Stimulated activated CD4-positive, alpha-beta T cell treated with anti-CD3 and anti-CD28 coated beads, TNF-alpha, amount 100 ng/mL, for 4 hours (primary cell): ENCODE measurements at places on chromosomes 2 and 18.

- no peak for DNase-seq
Measured at GRCh38 chr18:46320928-46321711, 216.9 kb downstream of the HAUS1 start.

DNA sequence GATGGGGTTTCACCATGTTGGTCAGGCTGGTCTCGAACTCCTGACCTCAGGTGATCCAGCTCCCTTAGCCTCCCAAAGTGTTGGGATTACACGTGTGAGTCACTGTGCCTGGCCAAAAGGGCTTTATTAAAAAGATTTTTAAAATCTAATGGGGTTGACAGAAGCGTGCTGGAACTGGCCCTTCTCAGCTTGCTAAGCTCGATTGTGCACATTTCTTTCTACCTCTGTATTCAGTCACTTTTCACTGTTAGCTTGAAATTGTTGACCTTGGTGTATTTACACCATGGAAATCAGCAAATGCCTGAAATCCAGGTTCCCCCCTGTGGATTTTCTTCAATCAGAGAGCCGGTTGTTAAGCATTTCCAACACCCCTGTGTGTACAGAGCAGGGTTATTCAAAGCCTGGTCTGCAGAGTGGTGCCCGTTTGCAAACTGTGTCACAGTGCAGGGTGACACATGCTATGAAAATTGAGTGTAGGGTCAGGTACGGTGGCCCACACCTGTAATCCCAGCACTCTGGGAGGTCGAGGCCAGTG, 140.2 kb downstream of the TGIF1 start:
- DNase-seq, result no peak

GRCh38 chr2:128646091-128646490, 327.4 kb upstream of the HS6ST1 start:
- no peak for DNase-seq

DNA sequence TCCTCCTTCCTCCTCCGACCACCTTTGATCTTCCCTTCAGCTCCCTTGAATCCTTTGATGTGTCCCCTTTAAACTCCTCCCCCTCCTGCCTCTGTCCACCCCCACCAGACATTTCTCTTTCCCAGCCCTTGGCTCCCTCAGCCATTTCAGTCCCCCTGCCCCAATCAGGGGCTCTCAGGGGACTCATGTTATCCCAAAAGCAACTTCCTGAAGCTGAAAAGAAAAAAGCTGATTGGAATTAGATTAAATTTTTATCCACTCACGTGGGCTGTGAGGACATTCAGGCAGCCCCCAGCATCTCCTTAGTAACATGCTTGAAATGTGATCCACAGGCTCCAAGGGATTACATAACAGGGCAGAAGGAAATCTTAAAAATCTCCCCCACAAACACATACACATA, 81.3 kb downstream of the NEURL3 start:
- no peak for DNase-seq

DNA sequence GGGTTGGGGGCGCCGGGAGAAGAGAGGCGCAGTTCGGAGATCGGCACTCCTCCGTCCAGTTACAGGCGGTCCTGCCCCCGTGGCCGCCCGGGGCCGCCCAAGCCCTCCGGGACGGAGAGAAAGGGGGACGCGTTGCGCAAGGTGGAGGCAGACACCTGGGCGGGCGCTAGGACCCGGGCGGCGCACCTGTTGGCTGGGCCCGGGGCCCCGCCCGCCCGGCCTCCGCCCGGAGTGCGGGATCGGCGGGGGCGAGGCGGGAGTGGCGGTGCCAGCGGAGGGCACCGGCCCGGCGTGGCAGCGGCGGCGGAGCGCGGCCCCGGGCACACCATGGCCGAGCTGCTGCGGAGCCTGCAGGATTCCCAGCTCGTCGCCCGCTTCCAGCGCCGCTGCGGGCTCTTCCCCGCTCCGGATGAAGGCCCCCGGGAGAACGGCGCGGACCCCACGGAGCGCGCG, at the start of gene SGPP2:
Gene SGPP2, plus strand, starts transcription at position 268 of the 453 bp plus-strand sequence. Its CDS starts 60 bp downstream, at position 328.
- no peak for DNase-seq

GRCh38 chr2:181566334-181567032, 90.4 kb downstream of the CERKL start:
- no peak for DNase-seq

DNA sequence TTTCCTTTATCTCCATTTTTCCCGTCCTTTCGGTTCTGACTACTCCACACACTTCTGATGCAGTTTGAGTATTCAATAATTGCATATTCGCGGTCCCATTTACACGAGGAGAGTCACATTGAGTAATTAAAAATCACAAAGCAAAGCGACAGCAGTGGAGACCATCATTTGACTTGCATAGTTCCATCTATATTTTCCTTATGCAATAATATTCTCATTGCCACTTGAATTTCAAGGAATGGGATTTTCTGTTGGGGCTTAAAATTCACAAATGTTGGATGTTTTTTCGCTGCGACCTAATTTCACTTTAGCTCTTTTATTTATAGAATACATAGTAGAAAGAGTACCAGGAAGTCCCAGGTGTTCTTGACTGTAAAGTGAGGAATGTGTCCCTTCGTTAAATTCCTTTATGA, 186.8 kb downstream of the ZEB2 start:
- DNase-seq, result no peak

- DNase-seq, result no peak
Measured at GRCh38 chr2:223093436-223094241, 41.6 kb downstream of the KCNE4 start.

- DNase-seq, result no peak
Measured at GRCh38 chr2:6031200-6031867, 339.1 kb downstream of the SOX11 start.

DNA sequence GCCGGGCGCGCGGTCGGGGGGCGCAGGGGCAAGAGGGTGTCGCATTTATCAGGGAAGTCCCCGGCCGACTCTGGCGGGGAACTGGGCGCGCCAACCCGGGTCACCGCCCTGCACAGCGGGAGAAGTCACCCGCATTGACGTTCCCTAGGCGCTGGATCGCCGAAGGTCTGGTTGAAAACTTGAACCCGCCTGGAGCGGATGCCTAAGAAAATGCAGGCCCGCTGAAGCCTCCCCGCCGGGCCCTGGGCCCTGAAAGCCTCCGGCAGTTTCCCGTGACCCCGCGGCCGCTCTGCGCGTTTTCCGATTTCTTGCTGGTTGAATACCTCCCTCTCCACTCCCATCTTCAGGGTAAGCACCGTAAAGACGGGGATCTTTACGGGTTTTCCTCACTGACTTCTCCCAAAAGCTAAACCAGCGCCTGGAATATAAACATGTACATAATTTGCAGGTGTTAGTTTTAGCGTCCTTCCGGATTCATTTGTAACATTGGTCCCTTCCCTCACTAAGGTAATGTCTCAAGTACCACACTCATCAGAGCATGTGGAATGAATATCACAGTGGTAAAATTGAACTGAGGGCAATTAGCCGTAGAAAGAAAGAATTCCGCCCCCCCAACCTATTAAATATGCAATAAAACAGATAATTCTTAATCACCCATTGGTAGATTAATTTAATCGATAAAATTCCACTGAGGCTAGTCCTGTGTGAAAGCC, 675 bp upstream of the SPIRE1 start:
- no peak for DNase-seq

DNA sequence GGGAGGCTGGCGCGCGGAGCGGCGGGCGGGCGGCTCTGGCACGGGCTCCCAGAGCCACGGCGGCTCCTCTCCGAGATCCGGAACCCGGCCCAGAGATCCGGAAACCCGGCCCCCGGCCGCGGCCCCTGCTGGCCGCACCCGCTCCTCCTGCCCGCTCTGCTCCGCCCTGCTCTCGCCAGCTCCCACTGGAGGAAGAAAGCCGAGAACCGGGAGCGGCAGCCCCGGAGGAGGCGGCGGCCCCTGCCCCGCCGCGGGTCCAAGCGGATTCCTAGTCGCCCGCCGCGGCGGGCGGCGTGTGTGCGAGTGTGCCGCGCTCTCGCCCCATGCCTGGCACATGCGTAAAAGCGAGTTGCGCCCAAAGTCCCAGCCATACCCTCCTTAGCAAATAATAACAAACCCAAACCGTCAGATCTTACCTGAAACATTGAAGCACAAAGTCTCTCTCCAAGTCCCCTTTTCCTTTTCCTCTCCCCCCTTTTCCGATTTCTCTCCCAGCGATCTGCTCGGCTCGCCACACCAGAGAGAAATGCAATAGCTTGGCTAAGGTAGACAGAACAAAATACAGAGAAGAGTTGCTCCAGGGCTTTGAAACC, 108.7 kb upstream of the KCTD1 start:
- no peak for DNase-seq

- DNase-seq, result no peak
Measured at GRCh38 chr2:120992791-120993555, 257.3 kb downstream of the GLI2 start.

DNA sequence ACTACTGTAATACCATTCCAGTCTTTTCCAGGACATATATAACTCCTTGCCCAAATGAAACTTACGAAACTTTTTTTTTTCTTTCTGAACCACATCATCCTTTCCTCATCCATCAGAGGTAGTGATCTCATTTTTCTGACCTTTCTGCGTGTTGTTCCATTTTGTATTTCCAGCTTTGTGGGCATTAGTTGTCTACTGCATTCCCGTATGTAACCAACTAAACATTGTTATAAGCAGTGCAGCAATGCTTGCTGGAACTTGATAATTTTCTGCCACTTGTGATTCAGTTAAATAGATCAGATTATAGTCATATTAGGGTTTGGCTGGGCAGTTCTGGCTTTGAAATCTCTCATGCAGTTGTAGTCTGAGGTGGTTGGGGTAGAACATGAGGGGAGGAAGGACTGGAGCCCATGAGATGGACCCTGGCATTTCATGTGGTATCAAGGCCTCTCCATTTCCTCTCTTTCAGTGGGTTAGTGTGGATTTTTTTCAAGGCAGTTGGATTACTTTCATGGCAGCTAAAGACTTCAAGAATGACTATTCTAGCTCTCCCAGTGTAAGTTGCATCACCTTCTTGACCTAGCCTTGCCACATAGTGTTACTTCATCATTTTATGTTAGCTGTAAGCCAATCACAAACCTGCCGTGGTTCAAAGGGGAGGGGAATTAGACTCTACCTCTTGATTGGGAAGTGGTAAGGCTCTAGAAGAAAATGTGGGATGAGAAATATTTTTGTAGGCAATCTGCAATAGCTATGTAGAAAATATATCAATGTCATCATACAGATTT, 80.5 kb downstream of the EHBP1 start:
- DNase-seq, result no peak

DNA sequence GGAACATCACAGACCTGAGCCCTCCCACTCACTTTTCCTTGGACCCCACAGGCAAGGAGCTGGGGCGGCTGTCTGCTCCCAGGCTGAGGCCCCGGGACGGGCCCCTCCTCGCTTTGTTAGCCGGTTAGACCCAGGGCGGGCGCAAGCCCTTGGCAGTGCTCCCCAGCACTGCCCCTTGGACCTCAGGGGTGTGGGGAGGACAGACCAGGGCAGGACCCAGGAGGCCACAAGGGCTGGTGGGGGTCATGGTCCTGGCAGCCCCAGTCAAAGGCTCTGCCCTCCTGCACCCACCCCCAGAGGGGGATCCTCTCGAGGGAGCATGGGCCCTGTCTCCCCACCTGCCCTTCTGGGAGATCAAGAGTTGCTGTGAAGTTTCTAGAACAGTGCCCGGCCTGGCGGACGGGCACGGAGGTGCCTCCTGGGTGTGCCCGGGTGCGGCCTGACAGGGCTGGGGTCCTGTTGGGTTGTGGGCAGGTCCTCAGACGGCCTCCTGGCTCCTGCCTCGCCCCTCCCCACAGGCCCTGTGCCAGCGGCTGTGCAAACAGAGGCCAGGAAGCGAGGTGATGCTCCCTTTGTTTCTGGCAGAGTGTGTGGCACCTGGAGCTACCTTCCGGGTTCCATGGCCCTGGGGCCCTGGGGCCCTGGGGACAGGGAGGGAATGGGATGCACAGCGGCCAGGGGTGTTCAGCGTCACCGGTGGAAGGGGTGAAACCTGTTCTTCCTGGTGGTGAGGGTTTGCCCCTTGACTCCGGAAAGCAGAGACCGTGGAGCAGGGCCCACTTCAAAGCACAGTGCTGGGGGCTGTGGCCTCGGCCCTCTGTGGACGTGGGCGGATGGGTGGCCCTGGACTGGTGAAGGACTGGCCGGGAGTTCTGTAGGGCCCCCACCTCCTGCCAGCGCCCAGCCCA, 2.9 kb upstream of the GAL3ST2 start:
- no peak for DNase-seq

- no peak for DNase-seq
Measured at GRCh38 chr2:168089200-168089599, 158.2 kb downstream of the STK39 start.

GRCh38 chr18:23550898-23551297, 35.4 kb downstream of the NPC1 start:
- DNase-seq, result no peak

DNA sequence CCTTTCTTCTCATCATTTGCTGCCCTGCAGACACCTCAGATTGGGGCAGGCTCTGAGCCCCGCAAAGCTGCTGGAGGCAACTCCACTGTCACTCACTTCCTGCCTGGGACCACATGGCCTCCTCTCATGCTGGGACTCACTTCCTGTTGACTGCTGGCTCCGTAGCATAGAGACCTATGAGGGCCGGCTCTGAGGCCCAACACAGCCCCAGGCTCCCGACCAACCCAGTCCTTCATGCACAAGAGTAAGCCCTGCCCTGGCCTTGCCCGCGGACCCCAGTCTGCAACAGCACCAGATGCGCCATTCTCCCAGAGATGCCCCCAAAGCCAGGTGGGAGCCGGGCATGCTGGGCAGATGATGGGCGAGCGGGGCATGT, 55.7 kb downstream of the DNMT3A start:
- no peak for DNase-seq

DNA sequence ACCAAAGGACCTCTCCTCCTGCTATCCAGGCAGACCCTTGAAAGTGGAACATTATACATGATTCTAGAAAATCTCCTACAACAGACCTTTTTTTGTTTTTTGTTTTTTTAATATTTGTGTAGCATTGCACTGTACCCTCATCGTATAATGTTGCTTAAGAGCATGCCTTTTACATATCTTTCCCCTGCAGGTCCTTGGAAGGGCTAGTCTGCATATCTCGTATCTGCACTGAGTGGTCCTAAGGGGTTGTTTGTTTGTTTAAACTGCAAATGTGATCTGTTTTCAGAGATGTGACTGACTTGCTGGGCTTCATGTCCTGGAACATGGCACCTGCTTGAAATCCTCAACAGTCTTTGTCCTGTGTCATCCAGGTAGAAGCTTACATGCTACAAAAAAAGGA, 204.1 kb downstream of the FAM210A start:
- DNase-seq, result no peak

DNA sequence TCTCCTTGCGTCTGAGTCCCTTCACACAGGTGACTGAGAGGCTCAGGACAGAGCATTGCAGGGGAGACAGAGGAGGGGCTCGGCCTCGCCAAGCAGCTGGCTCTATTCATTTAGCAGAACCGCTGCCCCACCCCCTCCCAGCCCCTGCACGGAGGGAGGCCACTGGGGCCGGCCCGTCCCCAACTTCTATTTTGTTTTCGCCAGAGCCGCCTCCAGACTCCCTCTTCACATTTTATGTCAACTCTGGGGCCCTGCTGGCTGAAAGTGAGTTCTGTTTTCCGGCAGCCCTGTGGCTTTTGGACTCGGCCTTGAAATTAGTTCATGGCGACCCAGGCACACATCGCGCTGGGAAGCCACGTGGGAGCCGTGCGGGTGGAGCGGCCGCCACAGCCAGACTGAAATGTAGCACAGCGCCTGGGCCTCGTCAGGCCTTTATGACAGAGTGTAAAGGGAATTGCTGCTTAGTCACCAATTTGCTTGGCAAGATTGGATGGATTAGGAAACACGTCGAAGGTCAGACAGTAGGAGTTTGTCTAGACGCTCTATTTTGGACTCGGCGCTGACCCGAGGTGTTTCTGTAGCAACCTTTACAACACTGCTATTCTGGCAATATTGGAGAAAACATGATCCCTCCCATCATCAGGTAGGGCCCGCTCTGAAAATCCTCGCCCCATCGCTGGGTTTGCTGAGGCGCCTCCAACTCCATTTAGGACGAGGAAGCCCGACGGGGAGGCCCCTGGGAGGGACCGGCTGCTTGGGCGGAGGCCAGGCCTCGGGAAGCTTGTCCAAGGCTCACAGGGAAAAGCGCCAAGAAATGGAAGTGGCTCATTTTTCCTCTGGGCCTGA, 90.7 kb upstream of the CTDP1 start:
- no peak for DNase-seq
